Foreskin fibroblast (primary cell): ENCODE measurements at places on chromosomes 4 and X.

- no peak for DNase-seq
These were observed 402.4 kb upstream of the NDST4 start for GRCh38 chr4:115515772-115516171.

GRCh38 chr4:152064753-152065152 is 303.9 kb upstream of the GATB start:
- no peak for DNase-seq

- DNase-seq: no peak
These were observed 24.7 kb downstream of the FGFRL1 start for GRCh38 chr4:1036095-1036494.

- peak; percentile 82 for DNase-seq
These were observed 2595.3 kb downstream of the ARAP2 start for GRCh38 chr4:33649015-33649414.

DNA sequence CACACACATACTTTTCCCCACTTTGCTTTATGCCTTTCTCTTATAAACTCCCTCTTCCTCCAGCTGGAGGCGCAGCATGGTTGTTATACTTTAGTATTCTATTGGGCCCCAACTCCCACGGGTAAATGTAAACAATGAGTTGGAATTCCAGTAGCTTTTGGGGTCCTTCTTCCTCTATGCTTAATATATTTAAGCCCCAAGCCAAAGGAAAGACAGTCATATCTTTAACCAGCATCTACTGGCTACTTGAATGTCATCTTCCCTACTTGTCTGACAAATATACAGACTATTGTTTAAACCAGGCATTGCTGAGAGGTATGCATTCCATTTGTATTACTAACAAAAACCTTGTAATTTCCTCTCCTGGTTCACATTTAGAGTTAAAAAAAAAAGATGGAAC is 72.9 kb downstream of the WDR19 start:
- DNase-seq: peak; percentile 13

GRCh38 chr4:98937986-98938720 is 9.2 kb upstream of the EIF4E start:
- peak; percentile 63 for DNase-seq

DNA sequence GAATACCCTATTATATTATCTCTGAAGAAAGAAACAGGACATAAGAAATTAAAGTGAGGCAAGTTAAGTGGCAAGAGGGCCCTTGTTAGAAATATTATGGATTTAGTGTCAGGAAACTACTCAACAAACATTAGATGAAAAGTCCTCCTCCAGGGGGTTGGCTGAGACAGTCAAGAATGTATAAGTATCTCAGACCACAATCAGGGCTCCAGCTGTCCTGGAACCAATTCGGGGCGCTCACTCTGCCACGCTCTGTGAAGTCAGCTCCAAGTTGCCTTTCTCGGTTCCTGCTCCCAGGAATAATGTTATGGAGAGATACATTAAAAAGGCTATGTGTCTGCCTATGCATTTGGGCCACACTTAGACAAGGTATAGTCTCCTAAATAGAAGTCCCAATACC is 73.3 kb downstream of the RASGEF1B start:
- DNase-seq: no peak
